ENCODE measurements at places on chromosomes 3 and 15.

DNA sequence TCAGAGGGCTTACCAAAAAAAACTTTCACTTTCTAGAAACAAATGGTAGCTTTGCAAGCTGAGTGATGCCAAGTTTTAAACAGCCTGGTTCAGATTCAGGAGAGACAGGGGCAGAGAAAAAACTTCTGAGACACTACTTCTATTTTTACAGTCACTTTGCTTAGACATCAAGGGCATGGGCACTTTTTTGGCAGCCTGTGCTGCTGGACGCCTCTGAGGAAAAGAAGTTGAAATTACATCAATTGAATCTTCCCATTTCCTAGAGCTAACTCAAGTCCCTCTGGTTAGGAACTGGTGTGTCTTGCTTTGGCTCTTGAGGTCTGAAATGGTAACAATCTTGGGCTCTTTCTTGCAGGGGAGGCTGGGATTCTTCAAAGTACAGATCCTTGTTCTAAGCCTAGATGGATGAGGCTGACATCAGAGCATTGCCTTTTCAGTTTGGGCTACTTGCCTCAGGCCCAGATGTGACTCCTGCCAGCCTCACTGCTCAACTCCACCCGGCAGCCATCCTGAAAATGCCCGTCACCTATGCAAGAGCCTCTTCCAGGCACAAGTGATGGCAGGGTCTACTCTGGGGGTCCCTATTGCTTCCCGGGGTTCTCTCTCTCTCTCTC, 357.5 kb downstream of the FOXP1 start:
- DNase-seq, result no peak

DNA sequence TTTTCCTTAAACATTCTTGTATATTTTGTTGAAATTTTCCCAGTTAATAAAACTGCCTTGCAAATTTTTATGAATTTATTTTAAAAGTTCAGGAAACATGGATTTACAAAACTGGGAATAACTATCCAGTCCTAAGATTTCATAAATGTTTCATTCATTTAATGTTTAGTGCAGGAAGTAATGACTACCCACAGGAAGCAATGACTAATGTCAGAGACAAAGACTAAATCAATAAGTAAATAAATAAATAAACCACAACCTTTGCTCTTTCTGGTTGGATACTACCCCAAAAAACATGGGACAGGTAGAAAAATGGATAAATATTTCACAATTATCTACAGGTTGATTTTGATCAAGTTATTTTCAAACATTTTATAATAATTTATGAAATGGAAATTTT, 48.8 kb upstream of the TMCO5A start:
- no peak for DNase-seq

- no peak for DNase-seq
Measured at GRCh38 chr3:123764647-123765046, 119.5 kb downstream of the MYLK start.

- no peak for DNase-seq
Measured at GRCh38 chr3:160372780-160373179, 26.2 kb downstream of the IFT80 start.

GRCh38 chr3:8183627-8184026, 318.0 kb upstream of the LMCD1 start:
- no peak for DNase-seq

- DNase-seq, result no peak
Measured at GRCh38 chr3:12733566-12733965, 25.5 kb downstream of the TMEM40 start.

- no peak for DNase-seq
Measured at GRCh38 chr3:135753506-135753905, 212.0 kb upstream of the PPP2R3A start.

GRCh38 chr3:39712413-39713048, 96.9 kb upstream of the MYRIP start:
- no peak for DNase-seq

GRCh38 chr3:79367803-79368202, 400.0 kb downstream of the ROBO1 start:
- DNase-seq, result no peak

DNA sequence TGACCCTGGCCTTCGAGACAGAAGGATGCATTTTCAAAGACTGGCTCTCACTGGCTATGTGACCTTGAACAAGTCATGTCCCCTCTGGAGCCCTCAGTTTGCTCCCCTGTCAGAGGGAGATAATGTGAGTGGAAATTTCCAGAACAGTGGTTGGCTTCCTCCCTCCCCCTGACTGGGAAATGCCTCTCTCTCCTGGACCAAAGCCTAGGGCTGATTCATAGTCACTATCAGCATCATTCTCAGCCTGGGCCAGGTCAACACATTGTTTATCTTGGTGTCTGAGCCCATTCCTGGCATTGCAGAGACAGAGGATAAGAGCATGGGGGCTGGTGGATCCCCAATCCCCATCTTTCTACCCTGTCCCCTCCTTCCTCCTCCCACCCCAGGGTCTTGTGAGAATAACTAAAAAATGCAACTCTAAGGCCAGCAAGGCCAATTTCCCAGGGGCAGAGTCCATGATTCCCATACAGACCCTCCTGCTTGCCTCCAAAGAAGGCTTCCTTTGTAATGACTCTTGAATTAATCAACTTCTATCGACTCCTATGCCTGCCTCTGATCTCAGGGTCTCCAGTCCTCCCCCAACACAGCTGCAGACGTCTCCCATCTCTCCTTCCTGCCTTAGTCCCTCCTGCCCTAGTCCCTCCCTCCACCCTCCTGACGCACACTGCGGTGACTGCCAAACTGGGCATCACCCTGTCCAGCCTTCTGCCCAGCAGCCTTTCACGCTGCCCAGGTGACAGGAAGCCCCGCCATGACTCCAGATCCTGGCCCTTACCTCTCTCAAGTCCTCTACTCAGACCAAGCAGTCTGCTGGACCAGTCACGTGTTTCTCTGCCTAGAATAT, 35.4 kb upstream of the CORO2B start:
- DNase-seq, result no peak

- DNase-seq, result no peak
Measured at GRCh38 chr3:188434594-188434993, 280.6 kb downstream of the LPP start.

DNA sequence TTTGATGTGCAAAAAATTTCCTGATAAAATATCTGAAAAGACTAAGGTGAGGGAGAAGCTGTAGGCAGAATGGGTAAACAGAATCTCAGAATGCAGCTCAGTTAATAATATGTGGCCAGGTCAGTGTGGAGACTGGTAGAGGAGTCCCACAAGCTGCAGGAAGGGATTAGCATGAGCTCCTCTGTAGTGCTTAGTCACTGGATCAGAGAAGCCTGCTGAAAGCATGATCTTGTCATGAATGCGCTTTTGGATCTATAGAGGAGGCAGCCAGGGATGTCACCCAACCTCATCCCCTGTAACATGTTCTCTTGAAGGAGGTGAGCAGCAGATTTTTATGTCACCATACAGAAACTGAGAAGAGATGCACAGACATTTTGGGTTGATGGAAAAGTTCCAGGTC, 1035.3 kb upstream of the GBE1 start:
- no peak for DNase-seq

DNA sequence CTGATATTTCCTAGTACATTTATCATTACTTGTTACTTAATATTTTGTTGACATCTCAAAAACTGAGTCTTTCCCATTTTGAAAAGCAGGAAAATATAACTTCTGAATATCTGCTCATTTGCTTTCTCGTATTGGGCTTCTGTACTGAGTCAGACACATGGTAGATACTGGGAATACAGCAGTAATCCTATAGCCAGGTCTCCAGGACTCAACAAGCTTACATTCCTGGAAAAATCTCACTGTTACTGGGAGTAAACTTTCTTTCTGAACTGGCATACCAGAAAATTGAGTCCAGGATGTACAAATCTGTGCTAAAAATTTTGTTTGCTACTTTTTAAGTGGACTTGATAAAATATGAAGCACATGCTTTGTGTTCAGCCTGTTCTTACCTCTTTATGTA, 240.4 kb downstream of the RBMS3 start:
- no peak for DNase-seq

- DNase-seq, result no peak
Measured at GRCh38 chr3:10353661-10354360, 32.9 kb upstream of the SEC13 start.

GRCh38 chr15:51825698-51826097, 3.8 kb upstream of the TMOD3 start:
- no peak for DNase-seq

- DNase-seq, result no peak
Measured at GRCh38 chr3:177234121-177234520, 36.8 kb upstream of the TBL1XR1 start.

- DNase-seq, result no peak
Measured at GRCh38 chr3:171374661-171375285, 85.4 kb downstream of the TNIK start.

DNA sequence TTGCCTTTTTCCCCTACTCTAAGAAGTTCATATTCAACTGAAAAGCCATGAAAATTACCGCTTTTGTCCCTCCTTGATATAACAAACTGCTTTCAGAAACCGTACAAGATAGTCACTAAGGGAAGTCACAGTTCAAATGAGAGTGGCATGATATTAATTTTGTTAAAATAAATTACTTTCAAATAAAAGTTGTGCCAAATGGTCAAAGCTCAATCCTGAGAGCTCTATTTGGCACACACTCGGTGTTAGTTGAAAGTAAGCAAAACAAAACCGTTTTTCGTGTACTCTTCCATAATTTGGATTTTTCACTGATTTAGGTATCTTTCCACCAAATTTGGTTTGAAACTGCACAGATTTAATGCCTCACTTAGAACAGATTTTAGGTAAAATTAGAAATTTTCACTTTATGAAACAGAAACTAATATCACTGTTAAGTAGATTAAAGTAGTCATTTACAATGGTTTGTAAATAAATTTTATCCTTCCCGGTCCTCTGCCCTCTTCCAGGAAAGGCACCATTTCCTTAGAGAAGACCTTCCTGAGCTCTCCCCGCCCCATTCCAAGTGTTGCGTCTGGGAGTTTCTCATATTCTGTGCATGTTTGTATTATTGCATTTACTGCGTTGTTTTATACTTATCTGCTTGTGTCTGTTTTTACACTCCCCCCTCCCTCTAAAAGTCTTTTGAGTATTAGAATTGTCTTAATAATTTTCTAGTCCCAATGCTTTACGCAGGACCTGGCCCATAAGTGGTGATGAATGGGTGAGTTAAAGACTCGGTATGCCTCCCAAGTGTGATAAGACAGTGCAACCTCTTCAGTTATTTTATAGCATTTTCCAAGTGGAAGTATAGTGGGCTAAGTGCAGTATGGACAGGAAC, 853 bp downstream of the TCAIM start:
- DNase-seq, result no peak

GRCh38 chr3:103126115-103126514, 691.3 kb downstream of the ZPLD1 start:
- DNase-seq, result no peak

- DNase-seq, result no peak
Measured at GRCh38 chr3:128452678-128453275, 13.9 kb downstream of the DNAJB8 start.

DNA sequence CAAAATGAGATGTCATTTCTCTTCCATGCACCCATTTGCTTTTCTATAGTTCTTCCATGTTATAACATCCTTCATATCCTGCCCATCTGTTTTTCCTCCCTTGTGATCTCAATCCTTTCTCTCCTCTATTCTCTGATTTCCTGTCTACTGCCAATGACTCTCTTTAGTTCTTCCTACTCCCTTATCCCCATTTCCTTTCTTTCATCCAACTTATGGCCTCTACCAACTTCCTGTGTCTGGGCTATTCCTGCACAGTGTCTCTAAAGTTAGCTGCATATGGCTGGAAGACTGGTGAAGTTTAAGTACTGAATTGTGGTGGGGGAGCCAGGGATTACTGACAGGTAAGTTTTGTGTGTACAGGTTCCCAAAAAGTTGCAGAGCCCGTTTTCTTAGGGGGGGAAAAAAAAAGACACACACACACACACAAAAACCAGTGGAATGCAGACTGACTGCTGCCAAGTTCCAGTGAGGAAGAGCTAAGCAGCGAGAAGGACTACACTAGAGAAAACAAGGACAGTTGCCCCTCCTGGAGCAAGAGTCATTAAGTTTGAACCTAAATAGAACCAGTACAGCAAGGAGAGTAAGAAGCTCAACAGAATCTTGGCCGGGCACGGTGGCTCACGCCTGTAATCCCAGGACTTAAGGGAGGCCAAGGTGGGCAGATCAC, 28.8 kb downstream of the XRN1 start:
- DNase-seq, result no peak

GRCh38 chr3:160003520-160004128, 15.0 kb downstream of the IL12A start:
- peak; percentile 65 for DNase-seq

DNA sequence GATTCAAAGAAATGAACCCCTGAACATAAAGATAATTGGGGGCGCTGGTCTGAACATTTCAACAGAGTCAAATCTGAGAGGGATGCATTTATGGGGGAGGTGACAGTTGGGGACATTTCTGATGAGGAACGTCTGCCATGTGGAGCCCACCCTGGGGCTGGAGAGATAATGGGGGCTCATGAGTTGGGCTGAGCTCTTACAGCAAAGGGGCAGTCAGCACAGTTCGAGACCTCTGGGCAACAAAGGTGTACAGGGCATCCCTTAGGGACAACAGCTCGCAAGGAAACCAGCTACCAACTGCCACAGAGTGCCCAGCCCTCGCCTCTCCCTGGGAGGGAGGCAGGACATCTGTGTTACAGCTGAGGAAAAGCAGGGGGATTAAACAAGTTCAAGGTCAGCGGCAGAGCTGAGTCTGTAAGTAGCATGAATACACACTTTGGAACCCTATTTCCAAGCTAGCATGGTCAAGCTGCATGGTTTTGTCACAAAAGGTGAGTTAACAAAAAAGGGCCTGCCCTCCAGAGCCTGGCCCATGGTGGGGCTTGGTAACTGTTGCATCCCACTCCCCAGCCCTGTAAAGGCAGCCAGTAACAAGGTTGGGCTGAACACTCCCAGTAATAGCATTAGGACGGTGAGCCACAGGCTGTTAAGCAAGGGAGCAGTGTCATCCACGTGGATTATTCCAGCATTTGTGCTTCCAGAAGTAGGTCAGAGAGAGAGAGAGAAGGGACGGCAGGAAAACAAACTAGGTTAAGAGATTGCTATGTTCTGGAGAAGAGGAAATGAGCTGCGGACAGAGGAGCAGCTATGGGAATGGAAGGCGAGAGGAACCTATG, 4.3 kb downstream of the GNB5 start:
- DNase-seq, result no peak

DNA sequence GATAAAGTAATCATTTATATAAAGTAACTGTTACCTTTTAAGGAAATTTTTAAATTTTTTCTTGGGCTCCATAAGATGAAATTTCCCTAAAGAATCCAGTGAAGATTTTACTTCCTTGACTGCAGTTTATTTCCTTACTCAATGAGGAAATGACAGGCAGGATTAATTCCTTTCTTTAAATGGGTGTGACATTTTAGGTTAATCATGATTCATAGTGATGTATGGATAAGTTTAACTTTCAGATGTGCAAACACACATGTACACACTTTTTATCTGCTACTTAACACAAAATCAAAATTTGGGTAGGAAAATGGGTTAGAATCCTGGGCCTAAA, 11.2 kb upstream of the LEO1 start:
- DNase-seq, result no peak

GRCh38 chr15:34783991-34784390, 11.4 kb downstream of the ACTC1 start:
- DNase-seq, result no peak

- no peak for DNase-seq
Measured at GRCh38 chr3:148546959-148547358, 150.7 kb upstream of the AGTR1 start.

- DNase-seq, result no peak
Measured at GRCh38 chr3:18428991-18429745, 4.0 kb upstream of the SATB1 start.

- DNase-seq, result no peak
Measured at GRCh38 chr3:37726525-37727290, 135.0 kb upstream of the CTDSPL start.

- DNase-seq, result no peak
Measured at GRCh38 chr3:99248130-99248529, 346.6 kb upstream of the DCBLD2 start.

GRCh38 chr3:141430316-141430715, 56.5 kb upstream of the RASA2 start:
- no peak for DNase-seq

Measured in NCI-H1417 (cell line).